ENCODE measurements at places on chromosomes 7 and 10.

DNA sequence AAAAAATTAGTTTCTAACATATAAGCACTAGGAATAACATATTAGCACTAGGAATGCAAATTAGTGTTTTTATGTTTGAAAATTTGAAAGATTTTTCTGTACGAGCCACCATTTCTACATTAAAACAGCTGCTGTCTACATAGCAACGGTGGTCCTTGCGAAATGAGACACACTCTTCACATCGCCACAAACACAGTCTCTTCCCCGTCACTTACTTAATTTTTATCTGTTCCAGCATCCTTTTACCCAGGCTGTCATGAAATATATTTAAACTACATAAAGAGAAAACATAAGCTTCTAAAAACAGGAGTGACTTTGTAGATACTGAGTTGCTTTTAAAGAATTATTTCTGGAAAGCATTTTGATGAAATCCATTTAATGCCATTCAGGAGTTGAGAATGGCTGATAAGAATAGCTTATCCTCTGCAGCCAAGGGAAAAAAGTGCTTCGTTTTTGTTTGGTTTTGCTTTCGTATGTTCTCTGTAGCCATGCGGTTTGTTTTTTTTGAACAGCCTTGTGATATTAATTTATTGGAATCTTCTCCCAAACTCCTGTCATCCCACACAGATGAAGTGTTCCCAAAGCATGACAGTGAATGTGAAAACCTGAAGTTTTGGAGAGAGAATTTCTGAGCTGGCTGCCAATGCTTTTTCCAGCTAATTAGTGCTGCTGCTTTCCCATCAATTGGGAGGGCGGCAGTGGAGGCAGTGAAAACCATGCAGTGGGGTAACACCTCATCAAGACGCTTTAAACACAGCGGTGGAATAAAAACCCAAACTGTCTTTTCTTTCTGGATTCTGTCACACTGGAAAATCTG is 603.7 kb upstream of the ADARB2 start:
- DNase-seq: no peak

GRCh38 chr7:44963364-44964290 is 15.2 kb downstream of the MYO1G start:
- DNase-seq: no peak

GRCh38 chr7:120966961-120967360 is 16.4 kb downstream of the ING3 start:
- no peak for DNase-seq

DNA sequence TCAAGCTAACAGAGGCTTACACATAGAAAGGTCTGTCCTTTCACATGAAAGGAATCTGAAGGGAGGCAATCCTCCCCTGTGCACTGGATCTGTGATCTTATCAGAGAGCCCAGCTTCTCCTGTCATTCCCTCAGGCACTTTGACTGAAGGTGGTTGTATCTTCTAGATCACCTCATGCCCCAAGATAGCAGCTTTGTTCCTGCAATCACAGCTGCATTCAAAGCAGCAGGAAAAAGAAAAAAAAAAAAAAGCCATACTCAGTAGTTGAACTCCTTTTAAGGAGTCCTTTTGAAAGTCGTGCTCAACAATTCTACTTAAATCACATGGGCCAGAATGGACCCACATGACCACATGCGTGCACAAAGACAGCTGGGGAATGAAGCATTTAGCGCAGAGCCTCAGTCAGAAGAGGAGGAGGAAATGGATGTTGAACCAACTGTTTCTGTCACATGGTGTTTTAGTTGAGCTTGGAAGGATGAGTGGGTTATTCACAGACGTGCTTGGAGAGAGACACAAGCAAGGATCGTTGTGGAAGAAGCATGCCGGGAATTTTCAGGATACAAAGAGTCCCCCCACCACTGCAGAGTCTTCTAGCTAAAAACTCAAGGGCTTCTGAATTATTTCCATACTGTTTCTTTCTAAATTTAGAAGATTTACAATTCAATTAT is 13.0 kb upstream of the PFKP start:
- no peak for DNase-seq

DNA sequence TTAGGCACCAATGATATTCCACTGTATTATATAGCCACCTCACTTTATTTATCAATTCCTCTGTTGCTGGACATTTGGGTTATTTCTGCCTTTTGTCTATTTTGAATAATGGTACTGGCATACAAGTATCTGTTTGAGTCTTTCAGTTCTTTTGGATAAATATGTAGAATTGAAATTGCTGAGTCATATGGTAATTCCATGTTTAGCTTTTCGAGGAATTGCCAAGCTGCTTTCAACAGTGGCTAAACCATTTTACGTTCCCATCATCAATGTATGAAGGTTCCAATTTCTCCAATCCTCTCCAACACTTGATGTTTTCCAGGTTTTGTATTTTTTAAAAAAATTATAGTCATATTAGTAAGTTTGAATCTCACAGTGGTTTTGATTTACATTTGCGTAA is 42.3 kb downstream of the JMJD1C start:
- DNase-seq: no peak

GRCh38 chr10:102140913-102141540 is 8.2 kb downstream of the PPRC1 start:
- no peak for DNase-seq

DNA sequence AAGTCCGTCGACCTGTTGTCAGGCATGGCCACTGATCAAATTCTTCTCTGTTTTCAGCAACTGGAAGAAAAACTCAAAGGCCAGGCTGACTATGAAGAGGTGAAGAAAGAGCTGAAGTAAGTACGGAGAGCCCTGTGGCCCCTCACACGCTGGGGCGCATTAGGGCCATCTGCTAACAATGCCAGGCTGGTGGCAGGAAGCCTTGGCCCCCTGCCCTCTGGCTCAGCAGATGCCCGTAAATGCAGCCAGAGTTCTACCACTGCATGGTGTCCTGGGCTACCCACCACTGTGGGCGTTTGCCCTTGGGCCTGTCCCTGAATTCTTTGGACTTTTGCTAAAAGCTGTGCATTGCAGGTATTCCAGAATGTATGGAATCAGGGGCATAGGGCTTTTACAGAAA is 96.9 kb upstream of the SH2B2 start:
- DNase-seq: no peak

DNA sequence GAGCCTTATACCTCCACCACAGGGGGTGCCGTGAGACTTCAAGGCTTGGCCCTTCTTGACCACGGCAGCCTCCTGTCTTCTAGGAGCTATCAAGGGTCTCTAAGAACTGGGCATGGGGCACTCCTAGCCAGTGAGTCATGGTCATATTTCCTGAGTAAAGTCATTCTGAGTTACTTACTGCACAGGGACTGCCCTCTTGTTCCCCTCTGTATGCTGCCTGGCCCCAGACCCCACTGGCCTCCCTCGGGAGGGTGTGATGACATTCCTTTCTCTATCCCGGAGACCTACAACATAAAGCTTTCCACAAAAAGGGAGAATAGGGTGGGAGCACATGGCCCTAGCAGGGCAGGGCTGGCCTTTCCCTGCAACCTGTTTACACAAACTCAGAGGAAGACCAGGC is 21.4 kb downstream of the DPCD start:
- no peak for DNase-seq

DNA sequence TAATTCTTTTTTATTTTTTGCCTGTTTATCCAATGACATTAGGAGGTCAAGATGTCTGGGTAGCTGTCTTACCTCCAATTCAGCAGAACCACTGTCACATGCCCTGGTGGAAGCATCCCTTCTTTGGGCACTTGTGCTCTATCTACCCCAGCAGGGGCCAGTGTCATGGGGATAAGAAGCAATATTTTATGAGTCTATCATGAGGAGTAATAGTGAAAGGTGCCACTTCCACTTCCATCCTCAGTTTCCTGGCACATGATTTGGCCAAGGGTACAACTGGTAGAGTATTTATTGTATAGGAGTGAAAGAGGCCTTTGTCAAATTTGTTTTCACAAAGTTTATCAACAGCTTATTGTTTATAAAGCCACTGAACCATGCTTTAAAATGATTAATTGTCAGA is 112.5 kb downstream of the CCDC71L start:
- DNase-seq: no peak

DNA sequence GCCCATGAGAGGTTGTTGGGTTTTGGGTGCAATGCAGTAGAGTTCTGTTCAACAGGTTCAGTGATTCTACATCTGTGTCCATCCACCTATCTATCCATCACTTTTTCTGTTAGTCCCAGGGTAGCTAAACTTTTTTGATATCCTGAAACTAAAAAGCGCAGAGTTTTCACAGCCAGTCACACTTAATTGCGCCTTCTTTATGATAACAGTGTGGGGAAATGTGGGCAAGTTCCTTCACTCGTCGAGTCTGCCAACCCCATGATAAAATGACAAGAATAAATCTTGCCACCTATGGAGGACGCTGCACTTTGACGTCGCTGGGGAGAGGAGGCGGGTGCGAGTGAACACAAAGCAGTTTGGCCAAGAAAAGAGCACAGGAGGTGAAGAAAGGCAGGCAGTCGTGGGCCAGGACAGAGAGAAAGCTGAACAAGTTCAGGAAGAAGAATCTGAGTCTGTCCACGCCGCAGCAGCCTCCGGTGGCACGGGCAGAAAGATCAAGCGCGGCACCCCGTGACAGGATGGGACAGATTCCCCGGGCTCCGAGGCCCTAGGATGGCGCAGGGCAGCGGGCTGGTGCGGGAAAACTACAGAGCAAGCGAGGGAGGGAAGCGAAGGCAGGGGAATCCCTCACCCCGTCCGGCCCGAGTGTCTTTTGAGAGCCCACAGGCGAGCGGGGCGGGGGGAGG is 9.2 kb downstream of the SP8 start:
- peak; percentile 50 for DNase-seq

- no peak for DNase-seq
These were observed 9.5 kb downstream of the SLC13A1 start for GRCh38 chr7:123190109-123190831.

DNA sequence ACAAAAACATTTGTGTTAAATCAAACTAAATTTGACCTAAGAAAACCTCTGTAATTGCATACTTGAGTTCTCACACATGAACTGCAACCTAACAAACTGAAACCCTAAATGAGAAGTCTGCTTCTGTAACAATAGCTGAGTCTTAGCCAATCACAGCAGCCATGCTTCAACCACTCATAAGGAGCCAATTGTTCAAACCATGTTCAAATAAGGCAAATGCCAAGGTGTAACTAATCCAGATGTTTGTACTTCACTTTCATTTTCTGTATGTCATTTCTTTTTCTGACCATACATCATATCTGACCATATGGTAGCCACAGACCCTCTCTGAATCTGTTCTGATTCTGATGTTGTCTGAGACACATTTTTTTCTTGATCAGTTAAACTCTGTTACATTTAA is 47.5 kb upstream of the ANTXRL start:
- no peak for DNase-seq

GRCh38 chr10:116274064-116274904 is 1.3 kb upstream of the GFRA1 start:
- no peak for DNase-seq

GRCh38 chr7:77550586-77550985 is 13.5 kb downstream of the PTPN12 start:
- no peak for DNase-seq

- DNase-seq: no peak
These were observed 36.7 kb downstream of the CDK6 start for GRCh38 chr7:92799446-92800211.

DNA sequence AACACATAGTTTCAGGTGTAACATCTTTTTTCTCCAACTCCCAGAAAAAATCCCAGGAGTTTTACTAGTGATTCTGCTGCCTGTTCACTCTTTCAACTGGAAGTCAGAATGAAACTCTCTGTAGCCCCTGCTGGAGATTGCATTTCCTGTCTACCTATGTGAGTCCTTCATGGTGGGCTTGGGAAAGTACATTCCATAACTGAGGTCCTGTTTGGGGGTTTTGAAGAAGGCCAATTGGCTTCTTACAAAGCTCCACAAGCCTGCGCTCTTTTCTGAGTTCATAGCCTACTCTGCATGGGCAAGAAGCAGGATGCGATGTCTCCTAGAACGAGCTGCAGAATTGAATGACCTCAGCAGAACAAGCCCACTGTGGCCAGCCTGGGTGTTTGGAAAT is 86.7 kb downstream of the LYZL2 start:
- DNase-seq: no peak

GRCh38 chr10:109191823-109192222 is 731.5 kb downstream of the XPNPEP1 start:
- DNase-seq: no peak

GRCh38 chr10:74778436-74779094 is 47.8 kb upstream of the KAT6B start:
- DNase-seq: no peak

- DNase-seq: peak; percentile 95
These were observed 254.8 kb downstream of the PHF14 start for GRCh38 chr7:11228515-11228914.

GRCh38 chr7:130222-130572 is 62.2 kb upstream of the FAM20C start:
- DNase-seq: peak; percentile 80

DNA sequence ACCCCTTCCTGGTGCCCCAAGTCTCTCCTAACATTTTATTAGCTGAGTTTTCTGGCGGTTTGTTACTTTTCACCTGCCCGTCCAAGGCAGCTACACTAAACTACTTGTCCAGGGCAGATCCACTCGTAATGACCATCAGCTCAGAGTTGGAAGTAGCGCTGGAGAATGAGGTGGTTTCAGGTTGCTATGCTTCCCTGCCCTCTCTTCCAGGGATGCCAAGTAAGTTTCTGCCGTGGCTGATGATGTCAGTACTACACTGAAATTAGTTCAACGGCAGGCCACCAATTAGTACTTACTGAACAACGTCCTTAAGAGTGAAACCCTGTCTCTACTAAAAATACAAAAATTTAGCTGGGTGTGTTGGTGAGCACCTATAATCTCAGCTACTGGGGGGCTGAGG is 55.2 kb downstream of the DIP2C start:
- DNase-seq: no peak

- no peak for DNase-seq
These were observed 78.3 kb downstream of the BICC1 start for GRCh38 chr10:58590924-58591323.

GRCh38 chr10:122674781-122675180 is 24.9 kb downstream of the C10orf120 start:
- DNase-seq: peak; percentile 71

Data from right cardiac atrium (tissue), 5 donors.